Activated CD8-positive, alpha-beta T cell treated with anti-CD3 and anti-CD28 coated beads, Interleukin-2, amount 10 ng/mL, durations not matched to agents 7 days and 5 days (primary cell): ENCODE measurements at places on chromosomes 7 and 10. TPM values are rescaled to one million over a fixed set of nuclear protein-coding genes. Genes with fewer than 3 reads are reported as not detected.

DNA sequence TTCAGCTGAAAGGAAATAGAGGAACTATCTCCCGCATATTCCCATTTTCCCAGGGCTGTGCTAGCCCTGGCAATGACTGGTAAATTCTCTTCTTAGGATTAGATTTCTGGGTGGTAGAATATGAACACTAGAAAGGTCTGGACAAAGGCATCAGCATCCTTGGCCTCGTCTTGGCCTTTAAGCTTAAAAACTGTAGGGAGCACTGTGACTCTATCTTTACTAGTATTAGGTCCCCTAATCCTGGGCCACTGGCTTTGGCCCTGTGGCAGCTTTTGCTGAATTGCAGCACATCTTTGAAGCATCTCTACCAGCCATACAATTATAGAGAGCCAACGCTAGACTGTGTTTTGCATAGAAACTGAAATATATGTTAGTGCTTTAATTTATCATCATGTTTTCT, 41.5 kb upstream of the EBLN1 start:
- no peak overlapping the region for H3K27ac ChIP-seq
- peaks cover 27% of the 10 kb centered on the region for H3K27me3 ChIP-seq
- peaks cover 3% of the 10 kb centered on the region for H3K4me1 ChIP-seq
- no peak overlapping the region for H3K4me3 ChIP-seq
- peak; percentile 25 for DNase-seq

DNA sequence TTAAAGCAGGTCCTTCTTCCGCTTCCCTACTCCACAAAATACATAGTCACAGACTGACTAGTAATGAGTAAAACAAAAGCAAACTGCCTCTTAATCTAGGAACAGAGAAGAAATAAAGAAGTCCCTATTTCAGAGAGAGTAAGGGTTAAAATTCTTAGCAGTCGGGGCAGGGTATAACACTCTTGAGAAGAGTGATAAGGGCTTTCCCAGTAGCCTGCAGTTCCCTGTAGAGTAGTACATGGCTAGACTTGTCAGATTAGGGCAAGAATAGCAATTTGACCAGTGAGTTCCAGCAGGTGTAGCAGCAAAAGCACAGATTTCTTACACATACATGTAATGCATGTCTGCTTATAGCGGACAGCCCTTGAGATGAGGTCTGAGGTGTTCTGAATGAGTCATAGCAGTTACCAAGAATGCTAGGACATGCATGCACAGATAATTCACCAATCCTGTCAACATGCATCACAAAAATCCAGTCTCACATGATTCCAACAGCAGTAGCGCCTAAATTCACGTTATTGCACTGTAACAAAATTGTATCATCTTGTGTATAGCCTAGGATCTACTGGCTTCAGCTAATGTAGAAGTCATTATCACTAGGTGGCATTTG, 40.7 kb downstream of the BTRC start:
- H3K27ac ChIP-seq, result no peak overlapping the region
- H3K4me1 ChIP-seq, result peaks cover 4% of the 10 kb centered on the region
- H3K4me3 ChIP-seq, result no peak overlapping the region
- no peaks in the 10 kb centered on the region for H3K27me3 ChIP-seq
- no peak for DNase-seq

GRCh38 chr7:133618970-133619369, 366.1 kb downstream of the EXOC4 start:
- DNase-seq, result no peak
- H3K4me3 ChIP-seq, result no peak overlapping the region

DNA sequence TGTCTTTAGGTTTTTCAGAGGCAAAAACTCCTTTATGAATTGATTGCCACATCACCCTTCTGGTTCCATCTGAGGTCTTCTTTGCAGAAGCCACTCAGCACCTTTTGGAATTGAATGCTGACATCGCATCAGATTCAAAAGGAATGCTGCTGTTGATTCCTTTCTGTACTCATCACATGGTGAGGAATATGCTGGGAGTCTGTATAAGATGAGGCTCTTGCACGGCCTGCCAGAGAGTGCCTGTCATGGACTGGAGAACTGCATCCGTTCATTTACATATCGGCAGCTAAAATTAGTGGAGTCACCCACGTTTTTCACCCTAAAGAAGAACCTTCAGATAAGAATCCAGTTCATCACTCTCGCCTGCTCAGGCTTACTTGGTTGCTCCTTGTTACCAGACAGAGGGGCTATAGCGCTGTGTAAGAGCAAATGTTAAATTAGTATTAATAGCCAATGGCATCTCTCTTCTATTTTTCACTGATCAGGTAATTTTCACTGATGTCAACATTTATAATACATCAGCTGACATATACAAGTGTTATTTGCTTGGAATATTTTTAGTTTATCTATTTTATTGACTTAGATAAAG, 14.3 kb downstream of the NRG3 start:
- no peak overlapping the region for H3K27ac ChIP-seq
- no peak for DNase-seq

DNA sequence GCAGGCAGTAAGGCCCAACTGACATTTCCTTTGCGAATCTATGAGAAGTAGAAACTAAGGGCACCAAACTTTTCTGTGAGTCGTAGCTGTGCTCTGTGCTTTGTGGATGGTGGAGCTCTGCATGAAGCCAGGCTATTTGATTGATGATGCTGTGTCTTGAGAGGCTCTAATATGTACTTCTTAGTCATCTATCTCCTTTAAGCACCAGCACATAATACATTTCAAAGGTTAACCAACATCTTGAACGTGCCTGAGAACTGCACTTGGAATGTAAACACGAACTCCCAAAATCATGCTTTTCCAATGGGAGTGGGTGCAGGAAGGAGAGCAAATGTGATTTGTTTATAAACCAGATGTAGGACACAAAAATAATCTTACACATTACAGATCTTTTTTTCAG, 411.6 kb downstream of the PARD3 start:
- no peak for DNase-seq
- no peaks in the 10 kb centered on the region for H3K4me1 ChIP-seq
- no peaks in the 10 kb centered on the region for H3K27me3 ChIP-seq
- no peak overlapping the region for H3K4me3 ChIP-seq

DNA sequence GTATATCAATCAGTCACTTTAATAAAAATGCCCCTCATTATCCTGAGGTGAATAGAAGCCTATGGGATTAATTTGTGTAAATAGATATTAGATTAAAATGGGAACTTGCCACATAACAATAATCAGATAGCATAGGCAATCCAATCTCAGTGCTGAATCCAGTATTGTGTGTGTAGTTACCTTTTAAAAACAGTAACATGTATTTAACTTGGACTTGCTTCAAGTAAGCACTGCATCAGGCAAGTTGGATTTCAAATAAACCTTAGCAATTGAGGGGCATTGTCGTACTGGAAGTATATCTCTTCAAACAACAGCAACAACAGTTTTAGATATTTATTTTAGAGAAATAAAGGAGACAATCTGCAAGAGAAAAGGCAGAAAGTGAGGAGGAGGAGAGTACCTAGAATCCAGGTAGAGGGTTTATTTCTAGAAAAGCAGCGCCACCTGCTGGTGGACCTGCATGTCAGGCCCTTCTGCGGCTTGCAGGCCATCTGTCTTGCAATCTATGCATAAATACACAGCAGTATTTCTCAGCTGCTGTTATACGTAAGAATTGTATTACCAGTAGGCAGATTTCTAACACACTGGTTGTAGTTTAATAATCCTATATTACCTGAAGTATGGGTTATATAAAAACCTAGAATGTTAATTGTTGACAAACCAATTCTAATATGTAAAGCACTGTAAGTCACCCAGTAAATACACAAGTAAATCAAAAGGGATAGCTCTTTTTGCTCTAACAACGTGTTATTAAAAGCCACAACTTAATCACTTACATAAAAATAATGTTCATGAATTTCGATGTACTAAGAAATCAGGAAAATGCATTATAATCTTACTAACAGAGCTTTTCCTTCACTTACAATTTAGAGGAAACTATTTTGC, 652.8 kb downstream of the KCNMA1 start:
- H3K27me3 ChIP-seq, result peaks cover 2% of the 10 kb centered on the region
- H3K4me3 ChIP-seq, result no peak overlapping the region
- H3K36me3 ChIP-seq, result no peaks in the 10 kb centered on the region
- H3K27ac ChIP-seq, result no peak overlapping the region

DNA sequence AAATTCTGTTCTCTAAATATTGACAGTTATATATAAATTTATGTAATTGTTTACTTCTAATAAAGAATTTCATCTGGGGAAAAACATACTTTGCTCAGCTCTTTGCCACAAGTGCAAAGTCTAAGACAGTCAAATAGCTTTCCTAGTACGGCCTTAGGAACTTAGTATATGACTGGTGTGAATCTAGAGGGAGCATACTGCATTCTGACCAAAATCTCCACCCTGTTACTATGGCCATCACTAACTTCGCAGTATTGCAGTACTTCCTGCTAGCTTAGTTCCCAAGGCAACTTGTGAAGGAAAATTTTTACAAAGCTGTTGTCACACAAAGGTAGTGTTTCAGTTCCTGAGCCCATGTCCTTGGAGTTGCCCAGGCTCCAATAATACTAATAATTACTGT, 181.5 kb downstream of the CFTR start:
- no peaks in the 10 kb centered on the region for H3K27me3 ChIP-seq
- no peak for DNase-seq

DNA sequence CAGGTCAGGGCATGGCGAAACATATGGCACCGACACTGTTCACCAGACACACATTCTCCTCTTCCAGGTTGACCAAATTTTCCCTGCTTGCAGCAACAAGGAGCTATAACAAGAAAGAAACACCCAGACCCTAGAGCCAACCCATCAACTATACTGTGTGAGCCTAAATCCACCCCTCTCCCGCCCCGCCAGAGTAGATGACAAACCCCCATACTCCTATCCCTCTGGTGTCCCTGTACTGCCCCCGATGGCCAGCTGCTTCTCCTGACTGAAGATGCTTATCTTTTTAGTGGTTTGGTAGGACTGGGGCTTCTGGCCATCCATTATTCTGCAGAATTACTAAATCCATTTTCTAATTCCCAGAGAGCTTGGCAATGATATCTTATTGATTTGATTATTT, 70.1 kb upstream of the EEPD1 start:
- no peak for DNase-seq
- H3K27ac ChIP-seq, result no peak overlapping the region
- no peaks in the 10 kb centered on the region for H3K4me1 ChIP-seq
- H3K36me3 ChIP-seq, result no peaks in the 10 kb centered on the region

DNA sequence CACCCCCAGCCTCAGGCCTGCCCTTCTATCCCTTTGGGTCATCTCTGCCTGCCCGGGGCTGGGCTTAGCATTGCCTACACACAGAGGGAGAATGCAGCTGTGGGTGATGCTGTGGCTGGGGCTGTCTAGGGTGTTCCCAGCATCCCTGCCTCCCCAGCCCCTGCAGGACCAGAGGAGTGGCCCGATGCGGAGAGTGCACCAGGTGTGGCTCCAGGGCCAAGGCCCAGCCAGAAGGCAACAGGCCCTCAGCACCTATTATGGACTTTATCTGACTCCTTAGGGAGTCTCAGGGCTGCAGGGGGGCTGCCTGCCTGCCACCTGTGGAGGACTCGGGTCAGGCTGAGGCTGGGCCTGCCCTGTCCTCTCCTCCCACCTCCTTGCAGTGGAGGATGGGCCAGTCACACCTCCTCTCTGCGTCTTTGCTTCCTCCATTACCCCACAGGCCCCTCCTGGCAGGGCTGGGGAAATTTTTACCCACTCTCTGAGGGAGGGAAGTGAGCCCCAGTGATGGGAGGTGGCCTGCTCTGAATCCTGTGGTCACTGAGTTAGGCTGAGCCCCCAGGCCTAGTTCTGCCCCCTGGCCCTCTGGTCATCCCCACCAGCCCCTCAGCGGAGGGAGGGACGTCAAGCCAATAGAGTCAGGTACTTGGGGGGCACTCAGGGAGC, 92.9 kb upstream of the PCBD1 start:
- H3K4me3 ChIP-seq, result no peak overlapping the region
- peaks cover 40% of the 10 kb centered on the region for H3K4me1 ChIP-seq
- no peak overlapping the region for H3K27ac ChIP-seq
- DNase-seq, result no peak
- H3K36me3 ChIP-seq, result no peaks in the 10 kb centered on the region

GRCh38 chr7:148726385-148726784, 27.7 kb downstream of the CUL1 start:
- H3K27ac ChIP-seq, result no peak overlapping the region
- DNase-seq, result no peak
- H3K36me3 ChIP-seq, result peaks cover 8% of the 10 kb centered on the region
- H3K27me3 ChIP-seq, result no peaks in the 10 kb centered on the region
- H3K4me3 ChIP-seq, result peak overlapping the region; percentile 4

DNA sequence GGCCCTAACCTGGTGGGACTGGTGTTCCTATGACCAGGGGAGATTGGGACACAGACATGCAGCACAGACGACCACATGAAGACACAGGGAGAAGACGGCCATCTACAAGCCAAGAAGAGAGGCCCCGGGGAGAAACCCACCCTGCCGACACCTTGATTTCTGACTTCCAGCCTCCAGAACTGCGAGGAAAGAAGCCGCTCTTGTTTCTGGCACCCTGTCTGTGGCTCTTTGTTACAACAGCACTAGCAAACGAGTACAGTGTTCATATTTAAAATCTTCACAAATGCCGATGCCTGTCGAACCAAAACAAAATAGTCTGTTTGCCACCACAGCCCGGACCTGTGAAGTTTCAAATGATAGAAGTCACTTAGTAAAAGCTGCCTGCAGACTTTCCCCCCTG, 132.3 kb downstream of the ACTR3B start:
- no peak for DNase-seq
- H3K27me3 ChIP-seq, result no peaks in the 10 kb centered on the region
- no peaks in the 10 kb centered on the region for H3K4me1 ChIP-seq
- H3K36me3 ChIP-seq, result no peaks in the 10 kb centered on the region
- H3K27ac ChIP-seq, result no peak overlapping the region

DNA sequence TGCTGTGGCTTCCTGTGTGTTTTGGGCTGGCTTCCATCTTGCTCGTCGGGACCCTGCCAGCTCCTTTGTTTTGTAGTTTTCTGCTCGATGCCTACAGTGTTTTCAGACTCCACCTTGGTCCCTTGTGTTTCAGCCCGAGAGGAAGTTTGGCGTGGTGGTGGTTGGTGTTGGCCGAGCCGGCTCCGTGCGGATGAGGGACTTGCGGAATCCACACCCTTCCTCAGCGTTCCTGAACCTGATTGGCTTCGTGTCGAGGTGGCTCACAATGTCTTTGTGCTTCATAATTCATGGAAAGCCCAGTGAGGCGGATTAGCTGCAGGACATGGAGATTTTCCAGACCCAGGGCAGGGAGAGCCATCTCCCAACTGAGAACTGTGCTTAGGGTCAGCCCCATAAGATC, 29.3 kb downstream of the BLVRA start:
- no peak overlapping the region for H3K27ac ChIP-seq
- peaks cover 2% of the 10 kb centered on the region for H3K4me1 ChIP-seq
- DNase-seq, result no peak
- peaks cover 6% of the 10 kb centered on the region for H3K36me3 ChIP-seq
- H3K4me3 ChIP-seq, result no peak overlapping the region

Gene OR2A7
- total RNA-seq, result 1.5 TPM

Gene CAMK2B
- total RNA-seq, result not detected

Gene NKX6-2
- total RNA-seq, result not detected

Gene EPO
- not detected for total RNA-seq

Gene TMEM236
- 0.13 TPM for total RNA-seq

Gene PODXL
- total RNA-seq, result 1.3 TPM

Gene CALML5
- total RNA-seq, result not detected

Gene PNLIP
- not detected for total RNA-seq

Gene FGFR2
- total RNA-seq, result not detected
